Left lobe of liver (tissue), 2 donors: ENCODE measurements at places on chromosomes 16 and 17. TPM values are rescaled to one million over a fixed set of nuclear protein-coding genes. Genes with fewer than 3 reads are reported as not detected.

DNA sequence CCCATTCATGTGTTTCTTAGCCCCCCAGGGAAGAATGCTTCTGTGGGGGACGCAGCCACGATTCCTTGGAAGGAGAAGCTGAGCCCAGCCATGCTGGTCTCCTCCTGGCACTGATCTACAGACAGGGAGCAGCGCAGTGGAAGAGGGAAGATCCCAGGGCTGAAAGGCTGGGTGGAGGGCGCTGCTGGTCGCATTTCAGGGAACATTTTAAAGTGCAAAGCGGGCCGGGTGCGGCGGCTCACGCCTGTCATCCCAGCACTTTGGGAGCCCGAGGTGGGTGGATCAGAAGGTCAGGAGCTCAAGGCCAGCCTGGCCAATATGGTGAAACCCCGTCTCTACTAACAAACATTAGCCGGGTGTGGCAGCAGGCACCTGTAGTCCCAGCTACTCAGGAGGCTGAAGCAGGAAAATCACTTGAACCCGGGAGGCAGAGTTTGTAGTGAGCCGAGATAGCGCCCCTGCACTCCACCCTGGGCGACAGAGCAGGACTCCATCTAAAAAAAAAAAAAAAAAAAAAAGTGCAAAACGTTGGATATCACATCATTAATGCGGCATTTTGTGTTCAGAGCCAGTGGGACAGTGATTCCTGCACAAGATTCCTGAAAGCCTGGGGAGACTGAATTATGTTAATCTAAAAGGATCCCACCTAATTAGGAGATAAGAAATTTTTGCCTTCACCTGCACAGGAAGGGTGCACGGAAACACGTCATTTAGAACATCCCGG is 558 bp upstream of the CHMP6 start:
- peak; percentile 71 for DNase-seq

- no peak for DNase-seq
Observed at GRCh38 chr17:62381561-62381960, 1.2 kb downstream of the EFCAB3 start.

- no peak for DNase-seq
Observed at GRCh38 chr17:63837480-63837879, 5.0 kb downstream of the SMARCD2 start.

The KRTAP17-1 gene
- total RNA-seq: not detected

The FOXJ1 gene
- 0.08 TPM for total RNA-seq

The FNDC8 gene
- total RNA-seq: not detected
